IMR-90 (cell line): ENCODE measurements at places on chromosomes 5 and 9. TPM values are rescaled to one million over a fixed set of nuclear protein-coding genes. Genes with fewer than 3 reads are reported as not detected.

- no peak for DNase-seq
These were observed 79.0 kb upstream of the RNF38 start for GRCh38 chr9:36479101-36479500.

- DNase-seq, result peak; percentile 47
These were observed 14.7 kb upstream of the MLLT3 start for GRCh38 chr9:20636888-20637440.

DNA sequence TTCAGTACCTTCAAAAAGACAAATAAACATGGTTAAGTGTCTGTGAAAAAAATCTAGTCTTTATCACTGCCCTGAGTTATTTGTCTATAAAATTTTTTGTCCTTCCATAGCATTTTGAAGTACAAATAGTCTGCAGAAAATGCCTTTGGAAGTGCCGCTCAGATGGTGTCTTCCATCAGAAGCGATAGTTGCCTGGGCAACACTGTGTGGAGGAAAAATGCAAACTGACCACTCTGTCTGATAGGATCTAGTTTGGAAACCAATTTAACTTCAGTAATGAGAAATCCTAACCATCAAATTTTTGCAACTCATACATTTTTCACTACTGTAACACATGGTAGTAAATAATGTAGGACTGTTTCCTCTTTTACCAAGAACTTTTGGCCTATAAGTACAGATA, 449.9 kb downstream of the PRELID2 start:
- DNase-seq, result no peak

- DNase-seq, result no peak
These were observed 7.7 kb upstream of the HAVCR2 start for GRCh38 chr5:157116483-157116954.

- peak; percentile 81 for DNase-seq
These were observed 157.2 kb upstream of the DMRT1 start for GRCh38 chr9:684054-684890.

GRCh38 chr5:97412959-97413358, 229.9 kb upstream of the RIOK2 start:
- no peak for DNase-seq

DNA sequence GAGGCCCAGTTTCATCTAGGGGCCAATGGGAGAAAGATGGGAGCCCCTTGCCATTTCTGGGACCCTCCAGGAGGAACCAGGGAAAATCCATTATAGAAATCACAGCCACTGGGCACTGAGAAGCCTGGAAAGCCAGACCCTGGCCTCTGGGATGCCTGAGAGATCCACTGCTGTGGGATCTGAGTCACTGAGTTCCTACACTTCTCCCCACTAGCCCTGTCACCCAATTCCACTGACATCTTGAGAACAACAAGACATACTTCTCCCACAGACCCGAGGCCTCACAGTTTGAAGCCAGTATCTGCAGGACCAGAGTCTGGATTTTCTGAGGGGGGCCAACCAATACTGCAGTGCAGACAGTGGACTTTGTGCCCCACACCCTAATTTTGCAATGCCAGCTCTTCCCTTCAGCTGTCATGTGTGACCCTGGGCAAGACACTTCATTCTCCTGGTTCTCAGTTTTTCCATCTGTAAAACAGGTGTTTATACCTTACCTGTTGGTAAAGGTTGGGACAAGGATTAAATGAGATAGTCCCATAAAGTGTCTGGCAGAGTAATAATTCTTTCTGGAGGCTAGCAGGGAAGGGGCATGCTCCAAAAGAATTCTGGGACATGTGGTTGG, 46.5 kb downstream of the CXXC5 start:
- DNase-seq, result peak; percentile 64

DNA sequence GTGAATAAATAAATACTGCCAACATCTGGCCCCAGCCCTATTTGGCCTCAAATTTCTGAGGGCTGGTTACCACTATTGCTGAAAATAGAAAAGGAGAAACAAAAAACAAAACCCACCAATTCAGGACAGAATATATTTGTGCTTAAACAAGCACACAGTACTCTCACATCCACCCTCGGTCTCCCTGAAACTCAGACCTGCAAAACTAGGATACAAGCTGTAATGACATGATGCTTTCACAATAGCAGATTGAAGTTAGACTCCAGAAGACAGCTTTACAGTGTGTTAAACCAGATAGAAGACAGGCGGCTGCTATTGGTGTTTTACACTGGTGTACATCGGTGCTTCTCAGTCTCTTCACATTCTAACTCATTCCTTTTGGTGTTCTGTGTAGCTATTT, 214.9 kb upstream of the DMRT1 start:
- no peak for DNase-seq

DNA sequence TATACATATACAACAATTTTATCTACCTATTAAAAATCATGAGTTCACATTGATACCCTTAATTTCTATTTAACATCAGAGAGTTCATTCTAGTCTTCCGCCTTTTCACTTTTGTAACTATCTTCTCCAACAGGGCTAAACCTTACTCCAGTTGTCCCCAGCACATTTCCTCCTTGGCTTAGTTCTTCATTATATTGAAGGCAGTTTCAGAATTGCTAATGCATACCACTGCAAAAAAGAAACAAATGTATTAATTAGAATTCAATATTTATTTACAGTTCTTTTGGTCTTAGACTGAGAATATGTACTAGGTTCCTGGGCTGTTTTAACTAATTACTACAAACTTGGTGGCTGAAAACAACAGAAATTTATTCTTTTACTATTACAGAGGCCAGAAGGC, 132.5 kb downstream of the WDR70 start:
- no peak for DNase-seq

GRCh38 chr5:109754319-109754718, 64.6 kb downstream of the MAN2A1 start:
- no peak for DNase-seq

DNA sequence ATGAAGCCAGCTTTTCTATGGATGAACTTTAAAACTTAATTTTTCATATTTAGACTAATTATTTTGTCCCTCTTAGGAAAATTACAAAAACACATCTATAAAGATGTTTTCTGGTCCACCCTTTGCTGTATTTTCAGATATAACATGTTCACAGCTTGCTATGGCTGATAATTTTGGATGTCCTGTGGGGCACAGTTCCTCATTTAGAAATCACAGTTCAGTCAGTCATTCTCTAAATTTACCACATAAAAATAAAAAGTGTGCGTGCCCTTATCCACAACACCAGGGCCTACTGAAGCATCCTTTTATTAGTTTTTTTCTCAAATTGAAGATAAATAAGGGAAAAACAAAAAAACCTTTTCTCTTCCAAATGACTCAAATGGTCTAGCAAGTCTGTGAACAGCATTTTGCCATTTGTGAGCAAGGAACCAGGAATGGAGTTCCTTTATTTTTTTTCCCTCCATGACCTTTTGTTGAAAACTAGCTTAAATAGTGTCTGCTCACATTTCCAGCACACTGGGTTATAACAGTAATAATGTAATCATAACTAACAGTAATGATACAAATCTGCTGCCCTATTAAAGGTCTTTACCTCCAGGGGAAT, 87.1 kb downstream of the CEMIP2 start:
- peak; percentile 44 for DNase-seq

DNA sequence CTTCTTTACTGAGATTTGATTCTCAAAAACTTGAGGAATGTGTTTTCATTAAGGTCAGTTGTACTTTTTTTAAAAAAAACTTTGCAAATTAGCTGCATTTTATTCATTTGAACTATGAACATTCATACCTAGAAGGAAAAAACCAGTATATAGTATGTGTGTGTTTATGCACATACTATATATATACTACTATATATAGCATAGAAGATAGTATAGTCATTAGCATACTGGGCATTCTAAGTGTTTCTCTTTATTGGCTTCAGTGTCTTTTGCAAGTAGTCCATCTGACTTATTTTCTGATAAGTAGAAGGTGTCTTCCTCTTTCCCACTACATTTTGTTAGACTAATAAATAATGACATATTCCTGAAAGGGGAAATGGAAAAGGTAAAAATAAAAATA, 33.0 kb downstream of the ELOVL7 start:
- DNase-seq, result no peak

DNA sequence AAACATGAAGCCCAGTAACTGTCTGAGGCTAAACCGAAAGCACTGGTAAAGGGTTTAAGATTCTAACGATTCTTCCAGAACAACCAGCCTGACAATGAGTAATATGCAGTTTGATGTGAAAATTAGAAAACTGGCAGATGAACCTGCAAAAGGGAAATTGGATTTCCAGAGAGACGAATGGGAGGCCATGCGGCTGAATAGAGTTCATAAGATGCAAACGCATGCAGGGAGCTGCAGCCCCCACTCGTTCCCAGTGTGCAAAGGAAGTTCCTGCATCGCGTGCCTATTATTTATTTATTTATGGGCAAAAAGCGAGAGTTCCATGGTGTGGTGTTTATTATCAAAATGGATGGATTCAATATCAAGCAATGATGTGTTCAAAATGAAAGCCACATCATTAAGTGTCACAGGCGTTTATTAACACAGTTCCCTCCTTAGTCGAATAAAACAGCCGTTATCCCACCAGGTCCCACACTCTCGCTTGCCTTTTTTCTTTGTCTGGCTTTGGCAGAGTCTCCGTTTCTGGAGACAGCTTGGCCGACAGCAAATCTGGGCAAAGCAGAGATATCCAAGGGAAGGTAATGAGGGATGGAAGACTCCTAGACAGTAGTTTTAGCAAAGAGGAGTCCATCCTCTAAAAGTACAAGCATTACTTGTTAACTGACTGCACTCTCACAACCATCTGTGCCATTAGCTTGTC, 451.4 kb downstream of the KDM4C start:
- no peak for DNase-seq

DDX4 gene
- total RNA-seq, result not detected in 2 replicates

CCDC183 gene
- total RNA-seq, result under 0.01 TPM in 1 of 2 replicates, not detected in the other

TXNDC8 gene
- total RNA-seq, result not detected in 2 replicates

PGM5 gene
- total RNA-seq, result 12.8 and 14.7 TPM in 2 replicates

KCNMB1 gene
- not detected in 2 replicates for total RNA-seq

RFESD gene
- 2.7 and 3.6 TPM in 2 replicates for total RNA-seq

CDX1 gene
- total RNA-seq, result 0.18 TPM in 1 of 2 replicates, not detected in the other

SLC4A9 gene
- not detected in 2 replicates for total RNA-seq

SETX gene
- 55.0 and 67.8 TPM in 2 replicates for total RNA-seq

SPATA6L gene
- 0.18 and 0.28 TPM in 2 replicates for total RNA-seq

HSD17B3 gene
- 0.18 TPM in 1 of 2 replicates, not detected in the other for total RNA-seq

IL3 gene
- not detected in 2 replicates for total RNA-seq
